ENCODE measurements at places on chromosomes 5 and 9. TPM values are rescaled to one million over a fixed set of nuclear protein-coding genes. Genes with fewer than 3 reads are reported as not detected.
A peak's percentile ranks its signal among the peaks of the same experiment; 100 is the strongest.

- H3K36me3 ChIP-seq = no peaks in the 10 kb centered on the region
- H3K27me3 ChIP-seq = no peaks in the 10 kb centered on the region
- no peaks in the 10 kb centered on the region for H3K4me1 ChIP-seq
These were observed 117.0 kb downstream of the TRPM6 start for GRCh38 chr9:74770508-74771261.

GRCh38 chr5:64625678-64626077, 64.6 kb upstream of the SHISAL2B start:
- H3K36me3 ChIP-seq = no peaks in the 10 kb centered on the region
- H3K27ac ChIP-seq = no peak overlapping the region

GRCh38 chr5:146867996-146868708, 10.4 kb downstream of the PPP2R2B start:
- H3K4me3 ChIP-seq = no peak overlapping the region
- no peak for DNase-seq
- no peaks in the 10 kb centered on the region for H3K36me3 ChIP-seq

DNA sequence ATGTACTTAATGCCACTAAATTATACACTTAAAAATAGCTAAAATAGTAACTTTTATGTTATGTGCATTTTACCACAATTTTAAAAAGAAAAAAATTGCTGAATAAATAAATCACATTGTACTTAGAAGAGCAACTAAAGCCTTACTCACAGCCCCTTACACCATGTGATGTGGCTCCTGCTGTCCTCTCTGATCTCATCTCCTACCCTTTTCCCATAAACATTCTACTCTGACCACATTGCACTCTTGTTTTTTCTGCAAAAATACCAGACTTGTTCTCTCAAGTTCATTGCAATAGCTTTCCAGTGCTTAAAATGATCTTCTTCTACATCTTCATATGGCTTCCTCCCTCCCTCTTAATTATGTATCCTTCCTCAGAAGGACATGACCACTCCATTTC, 268.4 kb downstream of the ELAVL2 start:
- no peaks in the 10 kb centered on the region for H3K4me1 ChIP-seq
- no peaks in the 10 kb centered on the region for H3K27me3 ChIP-seq
- no peak for DNase-seq

GRCh38 chr5:93252165-93252564, 328.9 kb downstream of the NR2F1-AS1 start:
- no peaks in the 10 kb centered on the region for H3K4me1 ChIP-seq
- peak; percentile 15 for DNase-seq
- no peaks in the 10 kb centered on the region for H3K36me3 ChIP-seq
- H3K27ac ChIP-seq = no peak overlapping the region

GRCh38 chr9:36433386-36433785, 33.3 kb upstream of the RNF38 start:
- no peak overlapping the region for H3K27ac ChIP-seq
- no peak for DNase-seq
- H3K27me3 ChIP-seq = no peaks in the 10 kb centered on the region
- H3K4me3 ChIP-seq = no peak overlapping the region
- H3K4me1 ChIP-seq = peaks cover 4% of the 10 kb centered on the region
- H3K36me3 ChIP-seq = no peaks in the 10 kb centered on the region

DNA sequence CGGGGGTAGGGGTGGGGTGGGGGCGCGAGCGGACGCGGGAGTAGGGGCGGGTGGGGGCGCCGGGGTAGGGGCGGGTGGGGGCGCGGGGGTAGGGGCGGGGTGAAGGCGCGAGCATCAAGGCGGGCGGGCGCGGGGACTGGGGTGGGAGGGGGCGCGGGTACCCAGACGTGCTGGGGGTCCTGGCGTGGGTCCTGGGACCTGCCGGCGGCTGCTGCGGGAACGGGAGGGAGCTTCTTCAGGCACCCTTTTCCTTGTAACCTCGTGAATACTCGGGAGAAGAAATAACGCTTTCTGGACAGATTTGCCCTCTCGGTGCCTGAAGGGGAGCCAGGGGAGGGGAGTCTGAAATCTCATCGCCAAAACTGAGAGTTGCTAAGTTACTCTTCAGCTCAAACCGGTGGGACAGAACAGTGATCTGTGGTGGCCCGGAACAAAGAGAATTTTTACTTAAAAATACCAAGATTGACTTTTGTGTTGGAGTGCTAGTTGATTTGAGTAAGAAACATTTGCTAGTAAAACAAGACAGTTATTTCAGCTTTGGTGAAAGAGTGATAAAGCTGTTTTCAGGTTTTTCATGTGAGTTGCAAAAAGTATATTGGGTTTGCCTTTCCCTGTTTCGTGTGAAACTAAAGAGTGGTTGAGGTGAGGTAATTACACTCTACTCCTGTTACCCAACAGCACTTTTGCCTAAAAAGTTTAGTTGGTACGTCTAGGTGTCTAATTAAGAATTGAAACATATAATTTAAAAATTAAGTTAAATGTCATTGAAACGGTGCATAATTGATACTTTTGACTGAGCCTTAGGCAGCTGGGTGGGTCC, 643 bp downstream of the PLEKHG4B start:
- no peak overlapping the region for H3K4me3 ChIP-seq
- H3K27ac ChIP-seq = no peak overlapping the region
- H3K36me3 ChIP-seq = no peaks in the 10 kb centered on the region

DNA sequence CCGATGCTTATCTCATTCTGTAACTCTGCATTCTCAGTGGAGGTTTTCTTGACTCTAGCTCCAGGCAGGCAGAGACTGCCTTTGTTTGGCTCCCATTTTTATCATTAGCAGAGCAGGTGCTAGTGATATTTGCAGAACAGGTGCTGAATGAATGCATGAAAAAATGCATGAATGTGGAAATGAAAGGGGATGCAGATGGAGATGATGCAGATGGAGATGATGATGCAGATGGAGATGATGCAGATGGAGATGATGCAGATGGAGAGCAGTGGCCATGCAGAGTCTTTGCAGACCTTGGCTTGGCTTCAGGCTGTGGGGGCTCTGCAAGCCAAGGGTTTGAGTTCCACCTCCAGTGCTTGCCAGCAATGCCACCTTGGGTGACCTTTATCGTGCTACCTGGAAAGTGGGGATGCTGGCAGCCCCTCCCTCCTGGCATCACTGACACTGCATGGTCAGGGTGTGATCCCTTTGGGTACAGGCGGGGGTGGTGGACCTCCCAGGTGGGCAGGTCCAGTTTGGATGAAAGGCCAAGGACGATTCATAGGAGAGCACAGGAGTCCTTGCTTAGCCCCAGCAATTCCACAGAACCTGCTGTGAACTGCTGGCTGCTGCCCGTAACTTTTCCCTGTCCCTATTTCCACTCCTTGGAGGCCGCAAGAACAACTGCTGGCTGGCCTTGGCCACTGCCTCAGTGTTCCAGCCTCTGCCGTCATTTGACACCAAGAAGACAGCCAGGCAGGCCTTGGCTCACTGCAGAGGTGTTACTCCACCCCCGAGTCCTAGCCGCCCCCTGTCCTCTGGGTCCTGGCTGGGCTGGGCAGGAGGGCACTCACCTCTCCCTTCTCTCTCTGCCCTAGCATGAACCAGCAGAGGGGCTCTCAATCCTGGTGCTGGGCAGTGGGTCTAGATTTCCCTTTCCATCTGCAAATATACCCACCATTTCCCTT, 33.0 kb downstream of the ERGIC1 start:
- peak overlapping the region; percentile 94 for H3K27ac ChIP-seq
- no peak overlapping the region for H3K4me3 ChIP-seq
- no peaks in the 10 kb centered on the region for H3K27me3 ChIP-seq
- peak; percentile 69 for DNase-seq
- peaks cover 47% of the 10 kb centered on the region for H3K4me1 ChIP-seq
- no peaks in the 10 kb centered on the region for H3K36me3 ChIP-seq

DNA sequence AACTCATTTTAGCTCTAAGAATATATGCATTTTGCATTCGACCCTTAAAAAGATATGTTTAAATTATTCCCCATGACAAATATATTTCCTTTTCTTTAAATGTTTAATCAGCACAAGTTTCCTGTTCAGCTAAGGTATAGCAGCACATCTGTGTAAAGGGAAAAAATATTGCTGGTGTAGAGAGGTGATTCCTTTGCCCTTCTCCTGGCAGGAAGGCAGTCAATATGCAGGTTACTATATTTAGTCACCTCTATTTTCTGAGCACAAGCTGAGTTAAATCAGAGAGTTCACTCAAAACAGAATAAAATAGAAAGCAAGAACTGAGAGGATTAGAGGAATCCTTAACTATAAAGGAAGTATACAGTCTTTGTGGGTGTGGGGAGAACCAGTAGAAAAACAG, 274.4 kb upstream of the PCSK5 start:
- H3K27me3 ChIP-seq = no peaks in the 10 kb centered on the region
- H3K4me3 ChIP-seq = no peak overlapping the region
- no peaks in the 10 kb centered on the region for H3K4me1 ChIP-seq
- no peaks in the 10 kb centered on the region for H3K36me3 ChIP-seq

DNA sequence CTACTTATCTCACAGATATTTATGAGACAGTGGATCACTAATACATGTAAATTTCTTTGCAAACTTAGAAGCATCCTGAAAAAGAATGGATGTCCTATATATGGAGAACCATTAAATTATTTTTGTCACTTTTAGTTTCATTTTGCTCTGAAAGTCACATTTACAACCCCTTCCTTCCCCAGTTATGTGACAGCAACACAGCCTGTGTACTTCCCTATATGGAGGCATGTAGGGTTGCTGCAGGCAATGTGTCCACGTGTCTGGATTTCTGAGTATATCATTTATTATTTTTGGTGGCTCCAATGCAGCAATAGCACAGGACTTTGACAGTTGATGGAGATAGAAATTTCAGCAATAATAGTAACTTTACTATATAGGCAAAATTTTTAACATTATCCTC, 156.4 kb downstream of the ST8SIA4 start:
- DNase-seq = no peak
- H3K4me3 ChIP-seq = no peak overlapping the region
- H3K36me3 ChIP-seq = no peaks in the 10 kb centered on the region
- no peaks in the 10 kb centered on the region for H3K4me1 ChIP-seq
- no peaks in the 10 kb centered on the region for H3K27me3 ChIP-seq

GRCh38 chr9:131177898-131178297, 52.5 kb downstream of the NUP214 start:
- no peaks in the 10 kb centered on the region for H3K4me1 ChIP-seq
- H3K4me3 ChIP-seq = no peak overlapping the region
- no peak for DNase-seq
- no peaks in the 10 kb centered on the region for H3K36me3 ChIP-seq
- H3K27me3 ChIP-seq = no peaks in the 10 kb centered on the region

DNA sequence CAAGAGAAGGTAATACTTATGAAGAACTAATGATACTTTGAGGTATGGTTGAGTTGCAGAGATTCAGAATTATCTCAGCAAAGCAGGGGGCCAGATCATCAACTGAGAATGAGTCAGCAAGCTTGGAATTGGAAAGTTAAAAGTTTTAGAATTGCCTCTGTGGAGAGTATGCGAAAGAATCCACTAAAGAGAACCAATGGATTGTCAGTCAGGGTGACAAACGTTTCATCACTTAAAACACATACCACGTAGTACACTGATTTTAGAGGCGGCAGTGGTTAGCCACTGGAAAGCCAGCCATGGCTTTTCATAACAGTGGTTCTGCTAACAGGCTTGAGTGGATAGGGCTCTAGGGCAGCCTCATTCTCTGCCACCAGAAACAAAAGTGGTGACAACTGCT, 30.7 kb downstream of the AOPEP start:
- no peaks in the 10 kb centered on the region for H3K4me1 ChIP-seq
- H3K27ac ChIP-seq = no peak overlapping the region
- no peak overlapping the region for H3K4me3 ChIP-seq
- no peaks in the 10 kb centered on the region for H3K36me3 ChIP-seq

DNA sequence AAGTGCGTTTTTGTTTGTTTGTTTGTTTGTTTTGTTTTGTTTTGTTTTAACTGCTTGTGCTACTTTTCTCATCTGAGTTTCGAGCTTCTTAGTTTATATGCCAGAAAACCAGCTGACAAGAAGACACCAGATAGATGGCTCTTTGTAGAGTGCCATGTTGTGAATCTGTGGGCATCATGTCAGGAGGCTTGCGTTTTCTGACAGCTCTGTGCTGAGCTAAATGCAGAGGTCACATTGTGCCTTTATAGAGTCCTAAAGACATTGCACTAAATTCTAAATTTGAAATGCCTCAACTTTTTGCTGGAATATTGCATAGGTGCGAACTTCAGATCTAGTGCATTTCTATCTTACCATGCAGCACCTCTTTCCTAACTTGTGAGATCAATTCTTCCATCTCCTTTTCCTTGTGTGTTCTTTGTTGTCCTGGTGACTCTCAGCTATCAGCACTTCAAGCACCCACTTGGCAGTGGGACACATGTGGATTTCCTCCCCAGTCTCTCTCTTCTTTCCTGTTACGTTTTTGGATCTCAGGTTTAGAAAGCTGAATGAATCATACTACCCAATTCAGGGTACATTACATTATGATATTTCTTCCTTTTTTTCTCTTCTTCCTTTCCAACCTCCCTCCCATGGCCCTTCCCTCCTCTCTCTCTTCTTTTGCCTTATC, 379.0 kb upstream of the RPS23 start:
- no peaks in the 10 kb centered on the region for H3K36me3 ChIP-seq
- H3K27me3 ChIP-seq = no peaks in the 10 kb centered on the region
- no peak for DNase-seq

DNA sequence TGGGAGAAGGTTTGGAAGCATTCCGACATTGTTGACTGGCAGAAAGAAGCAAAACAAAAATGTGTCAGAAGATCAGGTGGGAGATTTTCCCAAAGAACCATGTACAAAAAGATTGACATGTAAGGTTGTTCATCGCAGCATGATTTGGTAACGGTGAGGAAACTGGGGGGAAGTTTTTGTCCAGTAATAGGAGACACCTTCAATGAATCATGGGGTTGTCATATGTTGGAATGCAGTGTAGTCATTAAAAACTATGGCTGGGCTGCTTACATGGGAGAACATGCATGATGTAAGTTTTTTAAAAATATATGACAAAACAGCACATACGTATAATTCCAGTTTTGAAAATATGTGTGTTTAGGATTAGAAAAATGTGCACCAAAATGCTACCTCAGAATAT, 50.5 kb downstream of the HSD17B3 start:
- H3K36me3 ChIP-seq = no peaks in the 10 kb centered on the region
- no peak for DNase-seq
- no peaks in the 10 kb centered on the region for H3K27me3 ChIP-seq
- no peak overlapping the region for H3K27ac ChIP-seq
- no peaks in the 10 kb centered on the region for H3K4me1 ChIP-seq
- no peak overlapping the region for H3K4me3 ChIP-seq

GRCh38 chr9:98790842-98791607, 5.3 kb downstream of the ANKS6 start:
- peak; percentile 92 for DNase-seq
- H3K27ac ChIP-seq = peak overlapping the region; percentile 45
- no peaks in the 10 kb centered on the region for H3K4me1 ChIP-seq
- H3K36me3 ChIP-seq = no peaks in the 10 kb centered on the region

GRCh38 chr5:137118629-137119028, 380.5 kb downstream of the SPOCK1 start:
- DNase-seq = no peak
- H3K27me3 ChIP-seq = no peaks in the 10 kb centered on the region
- H3K36me3 ChIP-seq = no peaks in the 10 kb centered on the region
- no peak overlapping the region for H3K27ac ChIP-seq
- no peak overlapping the region for H3K4me3 ChIP-seq

FGD3 gene
- total RNA-seq = 2.8 TPM

IL7R gene
- total RNA-seq = 1.3 TPM

LRRC19 gene
- total RNA-seq = not detected

GABRA1 gene
- total RNA-seq = not detected

GHR gene
- total RNA-seq = 3.6 TPM

PCDHGA5 gene
- 11.5 TPM for total RNA-seq

LPAR1 gene
- total RNA-seq = 38.0 TPM

STPG3 gene
- not detected for total RNA-seq

MOB3B gene
- total RNA-seq = 2.0 TPM

ANKRD55 gene
- total RNA-seq = not detected

CDH18 gene
- total RNA-seq = 2.1 TPM

All from uterus (tissue), 4 donors.